ENCODE measurements at places on chromosomes 13 and 19. TPM values are rescaled to one million over a fixed set of nuclear protein-coding genes. Genes with fewer than 3 reads are reported as not detected.

- no peak overlapping the region for H3K27ac ChIP-seq
- no peaks in the 10 kb centered on the region for H3K4me1 ChIP-seq
- no peak overlapping the region for H3K4me3 ChIP-seq
- H3K36me3 ChIP-seq, result no peaks in the 10 kb centered on the region
- DNase-seq, result no peak
- no peaks in the 10 kb centered on the region for H3K27me3 ChIP-seq
Observed at GRCh38 chr13:102291587-102292218, 110.1 kb downstream of the FGF14 start.

- DNase-seq, result no peak
- no peaks in the 10 kb centered on the region for H3K4me1 ChIP-seq
- no peaks in the 10 kb centered on the region for H3K36me3 ChIP-seq
- H3K27me3 ChIP-seq, result no peaks in the 10 kb centered on the region
Observed at GRCh38 chr13:48446464-48446863, 33.6 kb upstream of the LPAR6 start.

- no peak overlapping the region for H3K4me3 ChIP-seq
- H3K36me3 ChIP-seq, result no peaks in the 10 kb centered on the region
- no peak overlapping the region for H3K27ac ChIP-seq
- no peaks in the 10 kb centered on the region for H3K27me3 ChIP-seq
- no peaks in the 10 kb centered on the region for H3K4me1 ChIP-seq
Observed at GRCh38 chr13:57452228-57452627, 179.3 kb upstream of the PCDH17 start.

- no peak for DNase-seq
- H3K27me3 ChIP-seq, result no peaks in the 10 kb centered on the region
- no peak overlapping the region for H3K27ac ChIP-seq
- no peaks in the 10 kb centered on the region for H3K4me1 ChIP-seq
- H3K4me3 ChIP-seq, result no peak overlapping the region
Observed at GRCh38 chr13:88074794-88075510, 403.8 kb downstream of the SLITRK5 start.

GRCh38 chr13:68047889-68048288 is 817.8 kb upstream of the PCDH9 start:
- H3K27me3 ChIP-seq, result no peaks in the 10 kb centered on the region
- no peak overlapping the region for H3K27ac ChIP-seq
- no peak overlapping the region for H3K4me3 ChIP-seq
- H3K4me1 ChIP-seq, result no peaks in the 10 kb centered on the region
- DNase-seq, result no peak

DNA sequence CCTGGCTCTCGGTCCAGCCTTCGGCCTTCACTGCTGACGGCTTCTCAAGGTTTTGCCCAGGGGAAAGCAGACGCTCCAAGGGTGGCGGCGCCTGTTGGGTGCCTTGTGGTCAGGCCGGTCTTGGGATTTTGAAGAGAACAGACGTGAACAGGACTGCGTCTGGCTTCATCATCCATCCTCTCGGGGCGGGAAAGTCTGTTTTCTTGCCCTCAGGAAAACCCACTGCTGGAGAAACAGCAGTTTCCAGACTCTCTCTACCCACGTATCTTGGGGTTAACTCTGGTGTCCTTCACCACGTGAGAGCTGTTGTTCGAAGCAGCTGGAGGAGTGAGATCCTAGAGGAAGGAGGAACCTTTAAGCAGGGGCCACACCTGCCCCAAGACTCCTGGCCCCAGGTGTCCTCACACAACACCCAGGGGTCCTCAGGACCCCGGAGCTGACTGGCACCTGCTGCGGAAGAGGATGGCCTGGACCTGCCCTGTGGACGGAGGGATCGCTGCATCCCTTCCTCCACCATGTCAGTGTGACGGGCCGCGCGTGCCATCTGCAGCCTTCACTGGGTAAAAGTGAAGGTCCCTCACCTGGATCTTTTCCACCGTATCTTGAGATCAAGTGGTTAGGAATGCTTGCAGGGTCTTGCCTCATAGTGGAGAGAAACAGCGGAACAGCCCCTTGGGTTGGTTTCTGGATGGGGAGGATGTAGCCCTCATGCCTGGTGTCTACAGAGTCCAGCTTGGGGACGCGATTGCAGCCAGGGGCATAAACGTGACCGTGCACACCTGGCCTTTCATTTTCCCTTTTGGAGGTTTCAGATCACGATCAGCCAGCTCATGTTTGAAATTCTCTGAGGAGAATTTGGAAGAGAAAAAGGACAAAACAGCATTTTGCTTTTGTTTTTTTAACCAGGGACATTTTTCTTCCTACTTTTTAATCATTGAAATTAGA is 69.5 kb upstream of the MCF2L start:
- peaks cover 10% of the 10 kb centered on the region for H3K4me1 ChIP-seq
- DNase-seq, result no peak
- no peaks in the 10 kb centered on the region for H3K36me3 ChIP-seq
- H3K4me3 ChIP-seq, result no peak overlapping the region
- H3K27me3 ChIP-seq, result no peaks in the 10 kb centered on the region

GRCh38 chr13:43942286-43942685 is 62.6 kb downstream of the LACC1 start:
- no peaks in the 10 kb centered on the region for H3K36me3 ChIP-seq
- H3K4me3 ChIP-seq, result no peak overlapping the region
- no peaks in the 10 kb centered on the region for H3K4me1 ChIP-seq

GRCh38 chr19:18385675-18386542 is at the start of gene GDF15:
Gene GDF15 (plus strand): TSS chr19:18386158. CDS start chr19:18386190, 32 bp downstream.
- H3K27ac ChIP-seq, result no peak within 1 kb of the TSS
- peaks cover 25% of the 10 kb centered on the region for H3K4me1 ChIP-seq
- no peaks in the 10 kb centered on the region for H3K36me3 ChIP-seq

The ANGPTL8 gene
- total RNA-seq, result 1.3 TPM

The KLK15 gene
- total RNA-seq, result not detected
